ENCODE measurements at places on chromosomes 3 and 15. TPM values are rescaled to one million over a fixed set of nuclear protein-coding genes. Genes with fewer than 3 reads are reported as not detected.

ATP10A gene
- total RNA-seq = 4.6 TPM

SEMA3F gene
- 17.1 TPM for total RNA-seq

RTP1 gene
- 0.61 TPM for total RNA-seq

- DNase-seq = no peak
Measured at GRCh38 chr3:118504906-118505305, 529.7 kb downstream of the IGSF11 start.

- peak; percentile 15 for DNase-seq
Measured at GRCh38 chr3:65758876-65759598, 279.7 kb downstream of the MAGI1 start.

DNA sequence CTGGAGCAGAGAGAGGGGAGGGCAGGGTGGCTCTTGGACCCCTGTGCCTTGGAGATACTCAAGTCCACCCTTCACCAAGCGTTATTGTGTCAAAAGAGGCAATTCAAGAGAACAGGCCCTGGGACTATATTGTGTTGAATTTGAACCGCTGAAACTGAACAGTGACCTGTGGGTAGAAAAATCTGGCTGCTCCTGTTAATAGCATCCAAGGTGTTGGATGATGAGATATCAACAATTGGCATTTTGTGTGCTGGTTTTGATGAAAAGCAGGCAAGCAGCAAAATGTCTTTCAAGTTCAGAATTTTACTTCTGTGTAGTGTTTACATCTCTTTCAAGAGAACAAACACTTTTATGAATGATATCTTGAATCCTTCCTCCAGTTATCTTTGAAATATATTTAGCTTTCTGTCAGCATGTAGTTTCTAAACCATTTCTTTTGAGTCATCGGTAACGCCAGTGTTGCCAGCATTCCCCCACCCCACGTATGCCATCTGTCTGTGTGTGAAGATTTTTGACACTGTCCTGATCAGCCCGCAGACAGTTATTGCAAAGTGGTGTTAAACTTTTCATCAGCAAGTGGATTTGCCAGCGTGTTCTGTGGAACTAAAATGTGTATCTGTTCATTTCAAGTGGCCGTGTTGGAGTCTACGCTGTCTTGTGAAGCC is 34.8 kb downstream of the PDHB start:
- DNase-seq = no peak

GRCh38 chr3:125238759-125239158 is 26.2 kb upstream of the SLC12A8 start:
- DNase-seq = no peak

DNA sequence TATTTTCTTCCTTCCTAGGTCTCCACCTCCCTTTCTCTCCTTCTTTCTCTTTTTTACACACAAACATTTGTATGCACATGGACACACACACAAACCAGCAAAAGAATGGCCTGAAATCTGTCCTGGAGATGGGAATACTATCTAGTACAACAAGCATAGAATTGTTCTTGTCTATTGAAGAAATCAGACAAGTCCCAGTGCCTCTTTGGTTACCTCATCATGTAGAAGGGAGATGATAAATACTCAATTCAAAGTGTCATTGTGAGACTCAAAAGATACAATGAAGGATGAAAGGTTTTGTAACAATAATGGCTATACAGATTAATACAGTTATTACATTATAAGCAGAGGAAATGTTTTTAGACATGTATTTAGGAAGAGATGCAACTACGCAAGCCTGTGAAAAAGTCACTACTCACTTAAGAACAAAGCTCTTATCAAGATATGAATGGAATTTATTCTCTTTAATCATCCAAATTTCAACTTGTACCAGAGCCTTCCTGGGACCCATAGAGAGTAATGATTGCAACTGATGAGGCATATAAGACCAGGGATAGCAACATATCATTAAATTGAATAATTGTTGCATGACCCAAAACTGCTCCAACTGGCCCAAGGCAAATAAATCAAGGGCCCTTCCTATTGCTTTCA is 43.2 kb downstream of the P3H2 start:
- DNase-seq = no peak

DNA sequence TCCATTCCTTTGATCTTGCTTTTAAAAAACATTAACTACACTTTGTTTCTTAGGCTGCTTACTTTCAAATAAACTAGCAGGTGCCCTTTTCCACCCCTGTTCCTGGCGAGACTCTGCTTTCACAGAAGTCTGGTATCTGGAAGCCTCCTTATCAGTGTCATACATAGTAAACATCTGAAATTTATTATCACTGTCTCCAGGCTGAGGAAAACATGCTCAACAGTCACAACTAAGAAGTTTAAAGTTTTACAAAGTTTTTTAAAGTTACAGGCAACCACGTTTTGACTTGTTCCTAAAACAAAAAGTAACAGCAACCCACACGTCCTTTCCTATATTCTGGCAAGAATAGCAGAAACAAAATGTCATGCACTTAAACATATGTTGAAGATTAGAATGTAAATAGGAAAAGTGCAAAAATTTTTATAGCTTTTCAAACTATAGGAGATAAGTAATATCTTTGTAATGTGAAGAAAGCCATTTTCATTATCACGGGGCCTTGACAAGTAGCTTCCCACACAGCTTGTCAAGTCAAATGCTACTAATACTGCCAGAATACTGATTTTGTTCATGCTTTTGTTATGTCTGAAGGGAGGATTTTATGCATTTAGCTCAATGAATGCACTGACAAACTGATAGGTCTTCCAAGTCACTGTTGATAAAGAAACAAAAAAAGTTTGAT is 275.2 kb upstream of the KCNMB2 start:
- no peak for DNase-seq

DNA sequence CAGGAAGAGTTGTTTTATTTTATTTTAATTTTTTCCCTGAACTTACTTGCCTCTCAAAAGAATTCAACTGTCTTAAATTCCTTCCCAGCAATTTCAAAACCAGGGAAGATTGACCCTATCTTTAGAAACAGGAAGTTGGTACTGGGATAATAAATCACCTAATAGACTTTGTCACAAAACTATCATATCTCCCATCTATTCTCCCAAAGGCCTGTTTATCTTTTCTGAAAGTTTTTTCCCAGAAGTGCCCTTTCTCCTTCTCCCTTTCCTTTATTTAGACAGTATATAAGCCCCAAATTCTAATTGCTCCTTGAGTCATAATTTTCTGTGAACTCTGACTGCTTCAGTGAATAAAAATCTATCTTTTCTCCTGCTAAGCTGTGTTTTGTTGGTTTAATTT is 2.9 kb upstream of the RNF7 start:
- no peak for DNase-seq

DNA sequence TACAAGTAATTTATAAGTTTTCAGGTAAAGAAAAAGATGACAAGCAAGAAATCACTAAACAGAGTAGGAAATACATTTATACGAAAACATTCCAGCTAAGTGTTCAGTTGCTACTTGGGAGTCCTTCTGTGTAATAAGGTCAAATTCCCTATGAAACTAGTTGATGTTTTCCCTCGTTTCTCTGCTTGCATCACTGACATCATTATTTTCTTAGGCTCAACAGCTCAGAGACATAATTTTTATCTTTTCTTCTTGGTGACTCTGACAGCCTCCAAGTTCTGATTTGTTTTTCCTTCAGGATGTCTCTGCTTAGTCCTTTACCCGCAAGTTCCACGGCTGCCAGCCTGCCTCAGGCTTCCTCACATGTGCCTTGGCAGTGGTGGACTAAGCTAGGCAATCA is 173.6 kb downstream of the P3H2 start:
- no peak for DNase-seq

Measured in spinal cord (tissue), 10 donors.